ENCODE measurements at places on chromosomes 2 and 18.

- no peak for DNase-seq
These were observed 107.6 kb upstream of the NOSTRIN start for GRCh38 chr2:168694866-168695265.

DNA sequence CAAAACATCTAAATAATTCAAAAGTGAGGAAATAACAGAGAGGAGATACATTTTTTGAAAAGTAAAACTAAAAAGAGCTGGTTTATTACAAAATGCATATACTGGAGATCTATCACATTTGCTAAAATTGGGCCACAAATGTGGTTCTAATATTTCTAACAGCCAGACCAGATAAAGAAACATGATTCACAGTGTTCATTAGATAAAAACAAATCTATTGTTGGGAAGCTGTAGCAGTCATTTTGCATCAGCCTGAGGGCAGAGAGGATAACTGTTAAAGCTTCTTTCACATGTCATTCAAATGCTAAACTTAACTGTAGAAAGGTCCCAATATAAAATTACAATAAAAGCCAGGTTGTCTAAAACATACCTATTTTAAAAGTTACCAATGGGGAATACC is 148.3 kb downstream of the GULP1 start:
- DNase-seq, result no peak

GRCh38 chr2:190843890-190844699 is 36.5 kb upstream of the GLS start:
- DNase-seq, result no peak

DNA sequence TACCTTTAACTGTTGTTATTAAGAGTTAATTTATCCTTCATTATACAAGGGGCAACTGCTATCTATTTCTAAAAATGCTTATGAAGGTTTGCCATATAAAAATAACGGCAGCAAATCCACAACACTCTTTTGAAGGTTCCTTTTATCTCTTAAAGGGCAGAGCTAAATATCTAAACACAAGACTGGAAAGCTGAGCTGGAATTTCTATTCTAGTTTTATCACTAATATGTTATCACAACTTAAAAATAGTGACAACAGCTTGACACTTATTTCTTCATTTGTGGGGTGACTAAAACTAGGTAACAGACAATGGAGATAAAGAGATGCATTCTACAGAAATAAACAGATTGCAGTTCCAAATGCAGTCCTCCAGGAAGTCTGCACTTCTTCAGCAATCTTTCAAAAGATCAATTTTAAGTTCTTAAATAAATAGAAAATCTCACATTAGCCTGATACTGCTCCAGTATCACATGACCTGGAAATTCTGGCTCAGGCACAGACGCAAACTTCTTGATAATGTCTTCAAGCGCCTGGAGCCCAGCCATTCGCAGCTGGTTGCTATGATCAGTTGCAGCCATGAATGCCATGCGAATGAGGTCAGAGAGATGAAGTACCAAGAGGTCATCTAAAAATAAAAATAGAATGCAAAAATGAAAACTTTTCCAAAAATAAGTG is 54.0 kb upstream of the STRN start:
- no peak for DNase-seq

- peak; percentile 50 for DNase-seq
These were observed 17.4 kb upstream of the MRPL33 start for GRCh38 chr2:27754138-27754588.

DNA sequence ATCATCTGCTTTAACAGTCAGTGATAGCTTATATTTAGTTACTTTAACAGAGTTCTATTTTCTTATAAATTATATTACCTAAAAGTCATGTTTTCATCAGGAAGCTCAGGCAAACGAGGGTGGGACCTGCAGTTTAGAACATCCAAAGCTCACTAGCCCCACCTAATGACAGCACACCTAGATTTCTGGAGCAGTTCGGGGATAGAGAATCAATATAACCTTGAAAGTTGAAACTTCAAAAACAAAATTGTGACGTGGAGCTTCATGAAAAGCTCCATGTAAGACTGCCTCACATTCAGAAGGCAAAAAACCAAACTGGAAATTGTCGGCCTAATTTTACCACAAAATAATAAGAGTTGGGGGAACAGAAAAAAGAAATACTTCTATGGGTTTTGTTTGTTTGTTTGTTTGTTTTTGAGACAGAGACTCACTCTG is 185.9 kb upstream of the CCDC150 start:
- DNase-seq, result no peak

- DNase-seq, result no peak
These were observed 332.1 kb upstream of the ETAA1 start for GRCh38 chr2:67065046-67065445.

GRCh38 chr2:171244466-171244969 is 83.8 kb upstream of the TLK1 start:
- DNase-seq, result no peak

DNA sequence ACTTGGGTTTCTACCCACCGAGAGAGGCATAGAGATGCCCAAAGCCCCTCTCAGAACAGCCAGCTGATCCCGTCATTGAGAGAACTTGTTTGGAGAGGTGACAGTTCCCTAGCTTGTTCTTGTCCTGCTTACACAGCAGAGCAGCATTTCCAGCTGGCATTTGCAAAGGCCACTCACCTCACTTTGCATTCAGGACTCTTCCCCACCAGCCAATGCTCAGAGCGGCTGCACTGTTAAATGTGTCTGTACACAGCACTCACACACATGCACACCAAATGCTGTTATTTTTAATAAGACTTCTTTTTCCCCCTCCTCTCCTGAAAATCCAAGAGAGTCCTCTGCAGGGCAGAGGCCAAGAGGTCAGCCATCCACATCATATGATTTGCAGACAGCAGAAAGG is 104.6 kb upstream of the SLC14A2 start:
- no peak for DNase-seq

All from stimulated activated CD8-positive, alpha-beta memory T cell treated with anti-CD3 and anti-CD28 coated beads, Interleukin-2, amount 100 ng/mL, for 1 hour (primary cell).